ENCODE measurements at places on chromosomes 13 and 19.

GRCh38 chr13:92137520-92137919 is 739.1 kb downstream of the GPC5 start:
- DNase-seq, result no peak

DNA sequence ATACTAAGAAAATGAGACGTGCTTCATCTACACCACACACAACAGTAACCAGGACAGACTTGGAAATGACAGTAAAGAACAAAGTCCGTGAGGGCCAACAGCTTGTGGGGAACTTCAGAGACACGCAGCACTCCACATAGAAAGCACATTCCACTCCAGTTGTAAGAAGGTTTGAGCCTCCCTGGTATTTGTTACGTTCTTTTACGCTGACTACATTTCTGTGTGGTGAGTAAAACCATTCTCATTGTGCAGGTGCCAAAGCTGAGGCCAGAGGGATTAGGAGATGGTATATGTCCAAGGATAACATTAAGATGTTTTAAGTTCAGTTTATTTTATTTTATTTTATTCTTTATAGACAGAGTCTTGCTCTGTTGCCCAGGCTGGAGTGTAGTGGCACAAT is 1189.9 kb downstream of the UQCRFS1 start:
- no peak for DNase-seq

DNA sequence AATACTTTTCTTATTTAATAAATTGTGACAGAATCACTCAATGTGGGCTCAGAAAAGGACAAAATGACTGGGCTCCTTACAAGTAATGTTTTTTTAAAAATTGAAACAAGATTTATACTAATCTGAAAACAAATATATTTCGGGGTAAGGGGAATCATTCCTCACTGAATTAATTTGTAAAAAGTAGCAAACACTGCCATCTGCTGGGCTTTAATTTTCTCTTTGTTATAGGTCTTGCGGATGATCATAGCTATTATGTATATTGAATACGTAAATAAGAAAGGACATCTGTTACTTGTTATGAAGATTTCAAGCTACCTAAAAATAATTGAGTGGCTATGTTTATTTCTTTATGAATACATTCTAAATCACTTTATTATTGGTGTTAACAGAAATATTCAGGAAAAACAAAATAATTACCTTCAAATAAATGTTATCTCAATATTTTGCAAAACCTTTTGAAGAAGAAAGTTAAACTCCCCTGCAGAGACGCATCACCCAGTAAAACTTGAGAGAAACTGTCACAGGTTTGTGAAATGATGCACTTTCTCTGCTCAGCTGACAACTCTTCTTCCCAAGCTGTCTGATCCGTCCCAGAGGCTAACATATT is 17.8 kb upstream of the ENOX1 start:
- DNase-seq, result no peak

- DNase-seq, result no peak
Measured at GRCh38 chr13:80437231-80437630, 96.3 kb upstream of the SPRY2 start.

DNA sequence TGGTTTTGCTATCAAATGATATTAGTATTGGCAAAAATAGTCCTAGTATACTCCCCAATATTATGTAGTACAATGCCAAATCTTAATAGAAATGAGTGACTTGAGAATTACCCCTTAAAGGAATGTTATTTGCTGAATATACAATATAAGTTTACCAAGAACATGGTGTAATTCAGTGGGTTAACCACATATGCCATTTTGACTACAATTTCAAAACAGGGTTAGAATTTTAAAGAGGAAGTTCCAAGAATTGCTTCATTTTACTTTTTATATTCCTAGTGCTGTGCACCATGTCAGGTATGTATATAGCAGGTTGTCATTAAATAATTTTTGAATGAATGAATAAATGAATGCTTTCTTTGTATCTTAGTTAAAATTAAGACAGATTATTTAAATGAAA is 66.3 kb downstream of the LMO7 start:
- DNase-seq, result no peak

GRCh38 chr13:109509154-109509900 is 277.1 kb downstream of the IRS2 start:
- DNase-seq, result no peak

Measured in activated naive CD8-positive, alpha-beta T cell treated with anti-CD3 and anti-CD28 coated beads for 36 hours (primary cell).